ENCODE measurements at places on chromosomes 1 and 21. TPM values are rescaled to one million over a fixed set of nuclear protein-coding genes. Genes with fewer than 3 reads are reported as not detected.

- H3K4me3 ChIP-seq: no peak overlapping the region
- H3K27me3 ChIP-seq: no peaks in the 10 kb centered on the region
- H3K36me3 ChIP-seq: peaks cover 2% of the 10 kb centered on the region
- H3K4me1 ChIP-seq: peaks cover 42% of the 10 kb centered on the region
These were observed 1.8 kb downstream of the TRIM46 start for GRCh38 chr1:155175281-155175926.

DNA sequence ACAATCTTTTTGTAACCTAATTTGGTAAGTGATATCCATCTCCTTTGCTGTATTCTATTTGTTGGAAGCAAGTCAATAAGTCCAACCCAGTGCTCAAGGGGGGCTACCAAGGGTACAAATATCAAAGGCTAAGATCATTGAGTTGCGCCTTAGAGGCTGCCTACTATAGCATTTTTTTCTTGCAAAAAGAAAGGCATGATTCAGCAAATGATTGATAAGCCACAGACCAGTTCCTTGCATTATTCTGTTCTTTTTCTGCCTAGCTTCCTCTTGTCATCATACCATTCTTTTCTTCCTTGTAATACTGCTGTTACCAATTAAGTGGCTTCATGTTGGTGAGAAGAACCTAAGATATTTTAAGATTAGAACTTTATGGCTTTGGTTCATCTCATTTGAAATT is 29.8 kb upstream of the BARHL2 start:
- no peak for DNase-seq
- H3K27me3 ChIP-seq: no peaks in the 10 kb centered on the region
- H3K4me3 ChIP-seq: no peak overlapping the region
- no peaks in the 10 kb centered on the region for H3K4me1 ChIP-seq
- no peak overlapping the region for H3K27ac ChIP-seq

Gene POLR3GL
- 39.0 TPM for polyA plus RNA-seq

Gene IFNGR2
- polyA plus RNA-seq: 214 TPM

Gene NBPF14
- 89.3 TPM for polyA plus RNA-seq

Gene ZBED6
- polyA plus RNA-seq: 1.00 TPM

Measured in CD14-positive monocyte (primary cell).